ENCODE measurements at places on chromosomes 3 and 15.

DNA sequence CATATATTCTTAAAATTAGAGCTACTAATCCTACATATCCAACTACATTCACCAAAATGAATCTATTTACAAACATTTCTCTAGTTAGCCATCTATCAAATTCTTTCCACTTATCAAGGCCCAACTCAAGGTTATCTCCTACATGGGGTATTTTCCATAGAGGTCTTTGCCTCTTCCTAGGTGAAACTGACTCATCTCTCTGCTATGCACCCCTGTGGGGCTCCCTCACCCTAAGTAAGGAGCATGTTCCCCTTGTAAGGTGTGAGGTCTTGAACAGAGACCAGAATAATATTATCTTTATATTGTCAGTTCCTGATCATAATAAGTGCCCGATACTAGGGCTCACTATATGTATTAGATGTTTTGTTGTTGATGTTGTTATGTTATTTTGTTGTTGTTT is 74.6 kb upstream of the TSC22D2 start:
- no peak for DNase-seq
- no peaks in the 10 kb centered on the region for H3K36me3 ChIP-seq
- H3K4me3 ChIP-seq, result no peak overlapping the region
- no peaks in the 10 kb centered on the region for H3K4me1 ChIP-seq
- H3K27me3 ChIP-seq, result no peaks in the 10 kb centered on the region
- H3K27ac ChIP-seq, result no peak overlapping the region

DNA sequence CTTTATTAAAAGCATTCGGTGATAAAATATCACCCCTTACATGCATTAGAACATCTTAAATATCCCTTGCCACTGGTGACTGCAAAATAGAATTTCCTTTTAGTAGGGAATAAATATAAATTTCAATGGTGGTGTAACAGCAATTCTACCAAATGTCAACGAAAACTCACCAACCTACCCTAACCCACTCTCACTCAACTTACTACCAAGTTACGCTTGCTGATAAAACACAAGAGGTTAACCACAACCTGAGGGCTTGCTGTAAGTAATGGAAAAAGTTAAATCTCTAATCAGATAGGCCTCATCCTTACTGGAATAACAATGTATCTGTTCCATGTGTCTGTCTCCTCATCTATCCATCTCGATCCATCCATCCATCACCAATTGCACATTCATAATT is 274.7 kb downstream of the FOXP1 start:
- no peak overlapping the region for H3K4me3 ChIP-seq
- no peaks in the 10 kb centered on the region for H3K27me3 ChIP-seq
- no peak for DNase-seq
- peaks cover 10% of the 10 kb centered on the region for H3K4me1 ChIP-seq
- no peaks in the 10 kb centered on the region for H3K36me3 ChIP-seq

DNA sequence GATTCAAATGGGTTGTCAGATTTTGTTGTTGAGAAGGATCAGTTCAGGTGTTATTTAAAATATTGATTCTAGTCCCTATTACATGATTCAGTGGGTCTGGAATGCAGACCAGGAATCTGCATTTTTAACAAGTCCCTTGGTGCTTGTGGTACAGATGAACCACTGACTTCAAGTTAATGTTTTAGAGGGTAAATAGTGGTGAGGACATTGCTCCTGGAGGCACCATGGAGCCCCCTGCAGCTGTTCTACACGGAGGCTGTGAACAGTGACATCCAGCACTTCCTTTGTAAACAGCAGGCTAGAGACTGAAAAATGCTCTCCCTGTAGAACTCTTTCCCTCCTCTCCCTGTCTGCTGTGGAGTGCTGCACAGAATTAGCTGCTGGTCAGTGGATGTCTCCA is 4.8 kb upstream of the FSIP1 start:
- H3K27me3 ChIP-seq, result no peaks in the 10 kb centered on the region
- H3K36me3 ChIP-seq, result no peaks in the 10 kb centered on the region
- peaks cover 16% of the 10 kb centered on the region for H3K4me1 ChIP-seq
- no peak for DNase-seq
- no peak overlapping the region for H3K27ac ChIP-seq
- no peak overlapping the region for H3K4me3 ChIP-seq

GRCh38 chr3:2510591-2511145 is 412.0 kb downstream of the CNTN4 start:
- no peak overlapping the region for H3K4me3 ChIP-seq
- H3K27me3 ChIP-seq, result no peaks in the 10 kb centered on the region
- no peaks in the 10 kb centered on the region for H3K4me1 ChIP-seq
- H3K27ac ChIP-seq, result no peak overlapping the region
- no peak for DNase-seq

DNA sequence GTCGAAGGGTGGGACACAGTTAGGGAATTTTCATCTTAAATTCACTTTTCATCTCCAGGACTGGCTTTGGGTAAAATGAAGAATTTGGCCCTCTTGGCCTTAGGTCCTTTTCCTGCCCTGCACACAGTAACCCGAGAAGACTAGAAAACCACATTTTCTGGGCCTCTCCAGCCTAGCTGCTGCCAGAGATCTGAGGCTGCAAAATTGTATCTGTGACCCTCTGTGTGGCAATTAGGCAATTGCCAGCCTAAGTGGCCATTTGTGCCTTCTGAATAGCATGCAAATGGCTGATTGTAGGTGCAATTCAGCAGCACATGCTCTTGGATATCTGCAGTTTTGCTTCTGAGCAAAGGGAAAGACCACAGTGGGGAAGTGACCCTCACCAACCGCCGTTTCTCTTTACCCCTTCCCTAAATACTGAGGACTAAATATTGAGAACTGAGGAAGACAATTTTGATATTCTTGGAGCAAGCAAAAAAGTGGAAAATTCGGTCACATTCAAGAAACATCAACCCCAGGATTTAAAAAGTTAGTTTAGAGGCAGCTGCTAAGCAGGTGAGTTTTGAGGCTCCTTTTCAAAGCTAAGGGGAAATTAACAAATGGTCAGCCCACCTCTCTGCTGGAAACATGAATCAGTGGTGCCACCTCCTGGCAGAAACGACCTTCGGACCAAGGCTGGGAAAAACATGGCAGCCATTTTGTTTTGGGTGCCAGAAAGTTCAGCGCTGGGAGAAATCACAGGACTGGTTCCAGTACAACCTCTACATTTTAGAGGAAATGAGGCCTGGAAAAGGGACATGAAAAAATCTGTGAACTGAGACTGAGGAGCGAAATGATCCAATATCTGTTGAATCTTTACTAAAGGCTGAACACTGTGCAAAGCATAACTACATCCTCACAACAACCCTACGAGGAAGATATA is 56.6 kb upstream of the PRTG start:
- H3K27me3 ChIP-seq, result no peaks in the 10 kb centered on the region
- H3K4me1 ChIP-seq, result no peaks in the 10 kb centered on the region
- no peaks in the 10 kb centered on the region for H3K36me3 ChIP-seq
- no peak overlapping the region for H3K4me3 ChIP-seq

DNA sequence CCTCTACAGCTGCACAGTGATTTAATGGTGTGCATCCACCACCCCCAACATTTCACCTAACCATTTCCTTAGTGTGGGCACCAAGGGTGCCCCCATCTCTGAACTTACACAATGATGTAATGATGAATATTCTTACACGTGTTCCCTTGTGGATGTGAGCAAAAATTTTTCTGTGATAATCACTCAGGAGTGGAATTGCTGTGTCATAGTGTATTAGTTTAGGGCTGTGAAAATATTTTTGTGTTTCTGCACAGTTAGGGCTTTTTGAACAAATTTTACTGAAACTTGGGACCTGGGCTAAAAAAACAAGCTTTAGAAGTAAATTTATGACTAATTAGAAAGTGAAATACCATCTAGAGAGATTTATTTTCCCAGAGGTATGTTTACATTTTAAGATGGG is 134.5 kb upstream of the CCNL1 start:
- H3K27me3 ChIP-seq, result no peaks in the 10 kb centered on the region
- DNase-seq, result no peak
- H3K27ac ChIP-seq, result no peak overlapping the region
- no peak overlapping the region for H3K4me3 ChIP-seq
- H3K4me1 ChIP-seq, result no peaks in the 10 kb centered on the region
